Psoas muscle (tissue), 8 donors: ENCODE measurements at places on chromosomes 5 and 9.

DNA sequence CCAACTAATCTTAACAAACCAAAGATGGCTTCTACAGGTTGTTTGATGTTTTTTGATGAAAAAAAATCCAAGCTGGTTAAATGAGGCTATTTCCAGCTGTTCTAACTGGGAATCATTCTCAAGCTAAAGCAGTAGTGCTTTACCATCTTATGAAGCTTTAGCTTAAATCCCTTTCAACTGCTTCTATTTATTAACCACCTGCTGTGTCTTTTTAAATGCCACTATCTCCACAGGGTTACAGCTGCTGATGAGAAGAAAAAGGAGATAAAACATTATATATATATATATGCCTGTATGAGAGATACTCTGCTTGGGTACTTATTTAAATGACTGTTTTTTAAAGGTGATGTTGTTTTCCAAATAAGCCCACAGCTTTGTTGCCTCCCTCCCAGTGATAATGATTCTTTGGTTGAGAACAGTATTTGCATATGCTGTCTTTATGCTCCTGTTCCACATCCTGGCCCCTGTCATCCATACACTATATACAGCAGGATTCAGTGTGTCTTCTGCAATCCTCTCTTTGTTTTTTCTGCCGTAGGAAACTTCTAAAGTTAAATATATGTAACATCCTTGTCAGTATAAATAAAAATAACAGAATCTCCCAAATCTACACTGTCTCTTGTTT, 164.0 kb downstream of the PAM start:
- no peak for DNase-seq

DNA sequence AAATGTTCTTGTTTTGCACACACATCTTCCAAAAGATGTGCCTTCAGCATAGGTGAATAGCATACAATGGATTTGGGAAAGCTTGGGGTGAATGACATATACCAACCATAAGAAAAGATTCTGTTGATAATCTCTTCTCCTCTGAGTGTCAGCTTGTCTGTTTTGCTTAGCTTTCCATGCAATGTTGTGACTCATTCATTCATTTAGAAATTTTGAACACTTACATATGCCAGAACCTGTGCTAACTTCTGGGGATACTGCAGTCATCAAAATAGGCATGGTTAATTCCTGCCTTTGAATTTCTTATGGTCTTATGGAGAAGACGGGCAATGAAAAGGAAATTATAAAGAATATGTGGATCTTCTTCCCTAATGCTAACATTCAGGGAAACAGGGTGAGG, 14.1 kb downstream of the ADRB2 start:
- no peak for DNase-seq

- no peak for DNase-seq
Measured at GRCh38 chr9:109447329-109448076, 50.6 kb downstream of the PTPN3 start.

GRCh38 chr5:167012123-167013034, 1279.1 kb upstream of the WWC1 start:
- no peak for DNase-seq

GRCh38 chr5:168736281-168736831, 157.2 kb upstream of the PANK3 start:
- no peak for DNase-seq

DNA sequence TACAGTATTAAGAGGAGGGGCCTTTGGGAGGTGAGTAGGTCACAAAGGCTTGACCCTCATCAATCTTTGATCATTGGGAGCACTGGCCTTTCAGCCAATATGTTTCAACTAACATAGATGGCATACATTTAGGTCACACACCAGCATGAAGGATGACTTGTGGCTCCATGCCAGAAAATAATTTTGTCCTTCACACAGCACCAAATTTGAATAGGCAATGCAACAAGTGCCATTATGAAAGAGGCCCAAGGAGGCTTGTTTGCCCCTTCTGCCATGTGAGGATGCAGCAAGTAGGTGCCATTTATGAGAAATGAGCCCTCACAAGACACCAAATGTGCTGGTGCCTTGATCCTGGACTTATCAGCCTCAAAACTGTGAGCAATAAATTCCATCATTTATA, 81.1 kb downstream of the JAKMIP2 start:
- no peak for DNase-seq

DNA sequence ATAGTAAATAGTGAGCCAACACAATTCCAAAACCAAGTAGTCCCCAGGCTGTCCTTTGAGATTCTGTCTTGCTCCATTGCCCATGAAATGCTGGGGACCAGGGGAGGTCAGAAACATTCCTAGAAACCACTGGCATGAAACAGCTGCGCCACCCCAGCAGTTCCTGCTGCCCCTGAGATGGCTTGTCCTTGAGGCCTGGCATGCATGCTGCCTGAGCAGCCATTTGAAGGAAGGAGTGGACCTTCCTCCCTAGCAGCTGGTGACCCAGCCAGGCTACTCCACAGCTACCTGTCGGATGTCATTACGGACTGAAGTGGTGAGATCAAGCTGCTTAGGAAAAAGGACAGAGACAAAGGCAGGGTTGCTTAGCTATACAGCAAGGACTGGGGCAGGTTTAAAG, 260.6 kb downstream of the DENND1A start:
- no peak for DNase-seq

GRCh38 chr9:118640836-118641560, 728.2 kb downstream of the BRINP1 start:
- DNase-seq: no peak

DNA sequence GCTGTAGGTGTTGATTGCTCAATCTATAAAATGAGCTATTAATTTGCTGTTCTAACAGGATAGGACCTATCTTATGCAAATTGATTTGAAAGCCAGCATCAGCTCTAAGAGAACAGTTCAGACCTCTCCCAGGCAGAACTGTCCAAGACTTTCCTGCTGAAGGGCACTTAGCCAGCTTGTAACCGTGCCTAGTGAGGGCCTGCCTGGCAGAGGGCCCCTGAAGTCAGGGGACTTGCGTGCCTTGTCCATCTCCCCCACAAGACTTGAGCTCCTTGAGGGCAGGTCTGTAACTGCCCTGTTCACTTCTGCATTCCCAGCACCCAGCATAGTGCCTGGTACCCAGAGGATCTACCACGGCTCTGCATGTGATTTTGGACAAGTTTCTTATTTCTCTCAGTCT, 293.4 kb downstream of the CDK5RAP2 start:
- no peak for DNase-seq

DNA sequence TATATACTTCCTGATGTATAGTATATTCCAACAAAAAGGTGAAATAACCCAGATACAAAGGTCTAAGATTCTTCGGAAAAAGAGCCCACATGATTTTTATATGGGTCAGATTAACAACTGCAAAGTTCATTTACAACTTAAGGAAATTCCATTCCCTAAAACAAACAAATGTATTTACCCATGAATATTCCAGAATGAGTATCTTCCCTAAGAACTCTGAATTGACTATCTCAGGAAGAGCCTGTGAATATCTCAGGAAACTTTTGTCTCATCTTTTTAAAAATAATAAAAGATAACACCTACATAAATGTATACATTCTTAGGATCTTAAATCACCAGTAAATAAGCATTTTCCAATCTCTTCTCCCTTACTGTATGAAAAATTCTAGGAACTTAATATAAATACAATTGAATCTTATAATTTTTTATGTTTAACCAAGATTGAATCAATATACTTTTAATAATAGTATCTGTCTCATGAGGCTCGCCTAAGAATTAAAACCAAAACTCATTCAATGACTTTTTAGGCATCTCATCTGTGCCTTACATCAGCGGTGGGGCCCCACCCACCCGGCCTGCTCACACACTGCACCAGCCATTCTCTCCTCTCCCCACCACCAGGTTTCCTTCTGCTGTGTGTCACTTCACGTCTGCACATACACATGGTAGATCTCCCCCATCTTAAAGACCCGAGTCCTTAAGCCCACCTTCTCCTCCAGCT, 78.1 kb downstream of the RAPGEF1 start:
- DNase-seq: no peak

- DNase-seq: no peak
Measured at GRCh38 chr5:132525299-132525724, 18.0 kb downstream of the IL5 start.

DNA sequence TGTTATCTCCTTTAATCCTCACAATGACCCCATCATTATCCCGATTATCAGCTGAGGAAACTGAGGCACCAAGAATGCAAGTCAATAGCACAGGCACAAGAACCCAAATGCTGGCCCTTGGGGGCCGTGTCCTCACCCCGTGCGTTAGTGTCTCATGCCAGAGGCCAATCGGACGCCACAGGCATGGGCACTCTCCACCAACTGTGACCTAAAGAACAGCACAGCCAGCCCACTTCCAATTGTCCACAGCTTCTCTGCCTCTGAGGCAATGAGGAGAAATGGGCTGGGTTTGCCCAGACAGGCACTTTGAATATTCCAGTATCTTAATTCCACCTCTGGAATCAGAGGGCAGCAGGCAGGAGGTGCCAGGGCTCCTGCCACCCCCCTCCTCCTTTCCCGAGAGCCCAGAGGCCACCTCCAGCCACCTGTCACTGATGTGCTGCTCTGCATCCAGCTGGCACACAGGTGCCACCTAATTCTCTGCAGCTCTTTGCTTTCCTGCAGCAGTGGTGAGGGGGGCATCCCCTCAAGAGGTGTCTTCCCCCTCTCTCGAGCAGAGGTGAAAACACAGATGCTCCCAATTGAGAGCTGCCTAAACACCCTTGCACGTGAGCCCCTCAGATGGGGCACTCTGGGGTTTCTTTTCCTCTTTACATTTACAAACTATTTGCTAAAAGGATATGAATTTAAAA, 107.5 kb downstream of the ROR2 start:
- DNase-seq: no peak

GRCh38 chr5:2003206-2003605, 120.5 kb upstream of the IRX4 start:
- no peak for DNase-seq

- DNase-seq: peak; percentile 62
Measured at GRCh38 chr9:21965401-21965951, 28.7 kb downstream of the CDKN2A start.

- DNase-seq: no peak
Measured at GRCh38 chr9:120474591-120475243, 105.2 kb downstream of the CDK5RAP2 start.

DNA sequence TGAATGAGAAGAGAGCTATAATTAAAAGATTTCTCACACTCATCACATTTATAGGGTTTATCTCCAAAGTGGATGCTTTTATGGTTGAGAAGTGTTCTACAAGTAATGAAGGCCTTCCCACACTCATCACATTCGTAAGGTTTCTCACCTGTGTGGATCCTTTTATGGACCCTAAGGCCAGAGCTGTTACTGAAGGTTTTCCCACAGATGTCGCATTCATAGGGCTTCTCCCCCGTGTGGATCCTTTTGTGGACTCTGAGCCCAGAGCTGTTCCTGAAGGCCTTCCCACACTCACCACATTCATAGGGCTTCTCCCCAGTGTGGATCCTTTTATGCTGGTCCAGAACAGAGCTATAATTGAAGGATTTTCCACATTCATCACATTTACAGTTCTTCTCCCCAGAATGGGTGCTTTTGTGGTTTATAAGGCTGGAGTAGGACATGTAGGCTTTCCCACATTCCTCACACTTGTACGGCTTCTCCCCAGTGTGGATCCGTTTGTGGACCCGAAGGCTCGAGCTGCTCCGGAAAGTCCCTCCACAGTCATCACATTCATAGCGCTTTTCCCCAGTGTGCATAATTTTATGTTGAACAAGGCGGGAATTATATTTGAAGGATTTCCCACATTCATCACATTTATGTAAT, 10.5 kb downstream of the ZFP62 start:
- no peak for DNase-seq

- DNase-seq: no peak
Measured at GRCh38 chr5:67974471-67974870, 241.1 kb upstream of the PIK3R1 start.

- no peak for DNase-seq
Measured at GRCh38 chr9:4630836-4631235, 31.3 kb upstream of the PLPP6 start.

DNA sequence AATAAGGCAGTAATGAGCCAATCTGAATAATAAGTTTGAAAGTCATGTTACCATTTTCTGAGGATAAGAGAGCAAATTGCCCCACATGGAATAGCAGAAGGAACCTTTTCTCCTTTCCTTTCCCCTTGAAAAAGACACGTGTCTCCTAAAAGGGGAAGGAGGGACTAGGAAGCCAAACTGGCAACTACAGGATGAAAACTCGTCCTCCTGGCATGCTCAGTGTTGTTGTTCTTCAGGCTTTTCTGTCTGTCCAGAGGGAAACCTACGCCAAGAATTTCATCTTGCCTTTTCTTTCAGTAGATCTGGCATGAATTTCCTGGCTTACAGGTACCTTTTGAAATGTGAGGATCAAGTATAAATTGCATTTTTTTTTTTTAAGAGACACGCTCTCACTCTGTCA, 355.9 kb upstream of the TLE4 start:
- no peak for DNase-seq

DNA sequence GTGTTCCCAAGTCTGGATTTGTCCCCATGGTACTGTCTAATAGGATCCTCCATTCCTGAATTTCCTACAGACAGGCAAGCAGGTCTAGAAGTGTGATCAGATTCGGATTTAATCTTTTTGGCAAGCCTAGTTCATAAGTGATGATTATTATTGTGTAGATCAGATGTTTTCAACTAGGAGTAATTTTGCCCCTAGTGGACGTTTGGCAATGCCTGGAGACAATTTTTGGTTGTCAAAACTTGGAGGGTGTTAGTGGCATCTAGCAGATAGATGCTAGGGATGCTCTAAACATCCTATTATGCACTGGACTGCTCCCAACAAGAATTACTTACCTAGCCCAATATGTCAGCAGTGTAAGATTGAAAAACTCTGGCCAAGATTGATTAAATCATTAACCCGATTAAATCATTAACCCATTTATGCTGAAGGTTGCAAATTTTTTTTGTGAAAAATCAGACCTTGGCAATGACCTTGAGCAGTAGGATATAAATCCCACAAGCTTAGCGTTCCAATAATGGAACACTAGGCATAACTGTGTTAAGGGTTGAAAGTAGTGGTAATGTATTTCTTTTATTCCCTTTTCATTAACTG, 28.2 kb downstream of the TCERG1 start:
- no peak for DNase-seq
